OCI-LY7 (cell line): ENCODE measurements at places on chromosomes 11 and 22.

GRCh38 chr11:41308286-41308685, 151.2 kb downstream of the LRRC4C start:
- DNase-seq, result no peak

DNA sequence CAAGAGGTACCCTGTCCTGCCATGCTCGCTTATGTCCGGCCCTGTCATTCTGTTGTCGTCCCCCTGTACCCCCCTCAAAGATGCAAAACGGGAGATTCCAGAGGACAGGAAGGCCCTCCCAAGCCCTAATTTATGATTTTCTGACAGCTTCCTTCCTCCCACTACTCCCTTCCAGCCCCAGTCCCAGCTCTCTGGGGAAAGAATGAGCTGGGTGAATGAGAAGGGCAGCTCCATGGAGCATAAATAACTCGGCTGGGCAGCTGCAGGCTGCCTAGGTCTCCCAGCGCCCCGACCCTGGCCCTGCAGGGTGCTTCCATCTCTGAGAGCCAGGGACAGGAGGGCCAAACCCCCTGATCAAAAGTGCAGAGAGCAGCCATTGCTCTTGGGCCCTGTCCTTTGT, 3.9 kb upstream of the EMID1 start:
- DNase-seq, result no peak

- DNase-seq, result no peak
These were observed 385.2 kb downstream of the SOX6 start for GRCh38 chr11:15971215-15971546.

DNA sequence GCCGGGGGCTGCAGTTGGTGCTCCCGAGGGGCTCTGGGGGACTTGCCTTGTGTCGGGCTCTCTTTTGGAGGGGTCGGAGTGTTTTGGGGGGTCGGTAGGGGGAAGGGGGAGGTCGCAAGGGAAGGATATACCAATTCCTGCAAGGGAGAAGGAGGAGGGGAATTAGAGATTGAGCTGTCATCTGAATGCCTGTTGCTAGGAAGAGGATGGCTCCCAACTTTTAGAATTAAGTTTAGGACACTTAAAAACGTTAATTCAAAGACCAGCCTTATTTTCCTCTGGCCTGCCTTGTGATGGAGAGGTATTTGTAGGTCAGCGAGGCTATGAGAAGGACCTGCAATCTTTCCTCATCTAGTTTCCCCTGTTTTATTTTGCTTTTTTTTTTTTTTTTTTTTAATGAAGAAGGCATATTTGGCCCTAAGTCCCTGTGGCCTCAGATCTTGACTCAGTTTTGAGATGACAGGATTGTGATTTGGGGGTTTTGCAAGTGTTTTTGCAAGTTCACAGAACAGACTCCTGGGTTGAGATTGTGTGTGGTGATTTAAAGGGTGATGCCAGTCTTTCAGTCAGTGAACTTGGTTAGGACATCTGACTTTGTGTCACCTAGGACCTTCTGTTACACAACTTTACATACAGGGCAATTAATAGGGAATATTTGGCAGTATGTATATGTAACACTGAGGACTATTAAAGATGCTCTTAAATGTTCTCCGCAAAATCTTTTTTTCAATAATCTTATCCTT, 672 bp downstream of the TMEM135 start:
- peak; percentile 19 for DNase-seq

GRCh38 chr11:84829162-84829561, 798.0 kb downstream of the DLG2 start:
- DNase-seq, result no peak

GRCh38 chr22:37753746-37754145, 54.0 kb upstream of the GCAT start:
- DNase-seq, result no peak

- DNase-seq, result no peak
These were observed 32.6 kb upstream of the CHKA start for GRCh38 chr11:68153742-68154141.

DNA sequence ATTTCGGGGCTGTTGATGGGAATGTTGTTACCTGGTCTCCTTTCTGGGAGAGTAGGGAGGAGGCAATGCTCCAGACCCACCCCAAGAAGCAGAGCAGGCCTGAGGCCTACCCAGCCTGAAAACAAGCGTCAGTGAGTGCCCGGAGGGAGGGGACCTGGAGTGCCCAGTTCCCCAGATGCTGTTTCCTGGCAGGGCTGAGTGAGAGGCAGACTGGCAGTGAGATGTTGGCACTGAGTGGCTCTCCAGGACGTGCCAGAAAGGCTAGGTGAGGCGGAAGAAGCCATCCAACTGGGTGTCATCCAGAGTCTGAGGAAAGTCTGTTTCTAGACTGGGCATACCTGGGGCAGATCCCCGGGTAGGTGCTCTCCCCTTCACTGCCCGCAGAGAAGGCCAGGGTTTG, 1.3 kb downstream of the POU2F3 start:
- no peak for DNase-seq

GRCh38 chr11:70915158-70915985, 337.0 kb downstream of the SHANK2 start:
- no peak for DNase-seq

- no peak for DNase-seq
These were observed 131.2 kb downstream of the TTC28 start for GRCh38 chr22:28548406-28548805.

DNA sequence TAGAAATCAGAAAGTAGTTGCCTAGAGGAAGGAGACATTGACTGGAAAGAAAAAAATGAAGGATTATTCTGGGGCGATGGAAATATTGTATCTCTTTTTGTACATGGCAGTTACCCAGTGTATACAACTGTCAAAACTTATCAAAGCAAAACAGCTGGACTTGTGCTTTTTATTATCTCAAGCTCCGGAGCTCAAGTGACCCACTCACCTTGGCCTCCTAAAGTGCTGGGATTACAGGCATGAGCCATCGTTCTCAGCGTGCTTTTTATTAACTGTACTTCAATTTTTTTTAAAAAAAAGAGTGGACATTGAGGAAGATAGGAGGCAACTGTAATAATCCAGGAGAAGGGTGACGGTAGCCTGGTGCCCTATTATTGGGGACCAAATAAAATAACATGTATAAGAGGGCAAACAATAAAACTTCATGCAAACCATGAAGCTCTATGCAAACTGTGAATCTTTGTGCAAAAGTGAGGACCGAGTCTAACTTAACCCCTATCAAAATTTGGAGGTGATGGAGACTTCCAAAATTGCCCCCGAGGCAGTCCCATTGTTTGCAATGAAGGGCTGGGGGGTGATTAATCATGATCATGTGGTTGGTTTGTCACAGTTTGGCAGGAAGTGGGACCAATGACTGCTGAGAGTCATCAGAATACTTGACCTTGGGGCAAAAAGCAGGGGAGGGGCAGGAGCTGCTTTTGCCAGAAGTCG, 23.5 kb downstream of the FZD4 start:
- DNase-seq, result no peak

DNA sequence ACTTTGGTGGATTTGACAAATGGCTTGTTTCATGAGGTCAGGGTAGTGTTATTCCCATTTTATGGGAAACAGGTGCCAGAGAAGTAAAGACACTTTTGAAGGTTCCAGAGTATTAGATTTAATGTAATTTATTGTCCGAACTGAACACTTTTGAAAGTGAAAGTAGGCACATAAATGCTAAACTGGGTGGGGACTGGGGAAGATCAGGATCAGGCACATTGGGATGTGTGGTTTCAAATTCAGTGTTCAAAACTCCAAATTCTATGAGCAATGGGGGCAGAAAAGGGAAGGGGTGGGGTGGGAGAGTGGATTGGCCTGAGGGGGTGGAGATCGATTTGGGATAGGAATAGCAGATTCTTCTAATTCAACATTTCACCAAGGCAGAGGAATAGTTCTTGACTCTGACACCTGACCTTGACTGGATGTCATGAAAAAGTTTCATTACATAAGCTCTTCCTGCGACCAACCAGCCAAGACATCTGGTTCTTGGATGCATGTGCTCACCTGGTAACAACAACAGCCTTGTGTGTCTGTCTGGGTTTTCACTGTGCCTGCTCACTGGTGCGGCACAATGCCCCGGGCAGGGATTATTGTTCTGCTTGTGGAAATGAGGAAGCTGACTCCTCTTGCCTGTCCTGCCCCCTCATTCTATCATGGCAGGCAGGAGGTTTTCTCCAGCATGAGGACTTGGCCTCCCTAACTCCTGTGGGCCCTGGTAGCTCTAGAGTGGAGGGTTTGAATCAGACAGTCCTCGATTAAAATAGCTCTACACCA, 10.8 kb downstream of the PPFIBP2 start:
- peak; percentile 45 for DNase-seq

DNA sequence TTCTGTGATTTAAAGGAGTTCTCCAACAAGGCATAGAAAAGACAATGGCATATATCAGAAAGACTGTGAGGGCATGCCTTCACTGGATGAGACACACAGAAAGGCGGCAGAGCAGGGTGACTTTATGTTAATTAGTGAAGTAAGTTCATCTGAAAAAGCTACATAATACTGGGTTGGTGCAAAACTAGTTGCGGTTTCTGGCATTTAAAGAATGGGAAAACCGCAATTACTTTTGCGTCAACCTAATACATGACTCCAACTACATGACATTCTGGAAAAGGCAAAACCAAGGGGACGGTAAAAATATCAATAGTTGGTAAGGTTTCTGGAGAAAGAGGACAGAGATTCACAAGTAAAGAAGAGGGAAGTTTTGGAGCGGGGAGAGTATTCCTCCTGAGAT, 5.1 kb downstream of the RFPL1 start:
- no peak for DNase-seq

DNA sequence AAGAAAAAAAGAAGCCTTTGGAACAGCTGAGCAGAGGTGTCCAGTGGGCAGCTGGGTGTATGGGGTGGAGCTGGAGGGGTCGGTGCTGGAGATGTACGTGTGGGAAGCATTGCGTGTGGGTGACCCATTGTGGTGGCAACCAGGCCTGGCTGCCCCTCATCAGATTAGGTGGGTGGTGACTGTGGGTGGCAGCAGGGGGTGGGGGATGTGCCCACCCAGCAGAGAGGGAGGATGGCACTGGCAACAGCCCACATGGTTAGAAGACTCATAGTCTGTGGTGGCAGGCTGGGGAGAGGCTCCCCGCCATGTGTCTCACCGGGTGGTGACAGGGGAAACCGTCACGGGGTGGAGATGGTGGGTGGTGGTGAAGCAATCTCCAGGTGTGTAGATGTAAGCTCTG, 27.6 kb downstream of the TP53I11 start:
- no peak for DNase-seq
